ENCODE measurements at places on chromosomes 4 and X.

DNA sequence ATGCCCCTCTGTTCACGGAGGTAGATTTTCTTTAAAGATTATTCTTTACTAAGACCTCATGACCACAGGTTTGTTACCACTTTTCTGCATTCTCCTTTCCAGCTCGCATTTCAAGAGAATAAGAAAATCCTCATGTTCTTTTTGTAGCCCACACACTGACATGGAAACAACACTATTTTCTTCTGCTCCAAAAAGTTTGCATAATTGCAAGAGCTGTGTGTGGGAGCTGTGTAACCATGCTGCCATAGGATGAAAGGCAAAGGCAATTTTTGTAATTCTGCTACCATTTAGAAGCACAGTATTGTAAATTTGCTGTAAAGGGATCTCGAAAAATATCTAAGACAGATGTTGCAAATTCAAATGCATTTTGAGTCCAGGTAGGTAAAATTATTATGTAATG is 302.4 kb upstream of the EMCN start:
- DNase-seq: no peak

- peak; percentile 76 for DNase-seq
These were observed 24.2 kb upstream of the GDPD2 start for GRCh38 chrX:70398899-70399298.

DNA sequence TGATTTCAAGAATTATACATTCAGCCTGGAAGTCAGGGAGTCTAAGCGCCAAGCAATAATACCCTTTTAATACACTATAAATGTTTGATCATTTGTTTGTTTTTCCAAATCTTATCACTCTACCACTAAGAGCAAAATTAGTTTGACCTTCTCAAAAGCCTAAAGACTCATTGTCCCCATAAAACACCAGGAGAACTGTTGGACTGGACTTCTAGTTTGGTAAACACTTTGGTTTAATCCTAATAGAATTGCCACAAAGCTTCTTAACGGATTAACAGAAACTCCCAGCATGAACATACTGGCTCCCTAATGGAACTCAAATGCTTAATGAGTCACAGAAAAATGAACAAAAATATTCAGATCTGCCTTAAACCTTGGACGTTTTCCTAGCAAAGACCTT is 34.9 kb downstream of the SYTL5 start:
- DNase-seq: no peak

- peak; percentile 86 for DNase-seq
These were observed at the start of gene MAML3 for GRCh38 chr4:140153718-140154571. Gene MAML3, minus strand, starts transcription at chr4:140154184. Its CDS starts 857 bp downstream, at chr4:140153327.

- no peak for DNase-seq
These were observed 21.6 kb upstream of the C4orf54 start for GRCh38 chr4:99679204-99679603.

GRCh38 chr4:128294464-128294863 is 6.9 kb upstream of the PGRMC2 start:
- DNase-seq: no peak

DNA sequence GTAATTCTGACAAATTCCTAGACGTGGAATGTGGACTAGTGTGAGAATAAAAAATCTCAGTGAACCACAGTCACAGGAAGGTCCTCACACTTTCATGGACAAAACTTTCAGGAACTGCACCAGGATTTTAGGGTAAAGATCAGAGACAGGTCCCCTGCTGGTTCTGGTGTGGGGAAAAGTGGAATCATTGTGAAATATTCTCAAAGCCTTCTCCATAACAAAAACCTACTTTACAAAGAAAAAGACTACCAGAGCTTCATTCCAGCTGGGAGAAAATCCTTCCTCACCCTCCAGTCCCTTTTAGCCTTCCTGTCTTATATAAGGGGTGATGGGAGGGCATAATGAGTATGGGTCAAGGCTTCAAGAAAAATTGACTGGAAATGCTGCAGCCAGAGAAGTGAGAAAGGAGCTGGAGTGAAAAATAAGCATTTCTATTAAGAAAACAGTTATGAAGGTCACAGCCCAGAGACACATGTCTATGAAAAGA is 325.8 kb downstream of the ARAP2 start:
- DNase-seq: no peak

GRCh38 chr4:12979797-12980196 is 504.3 kb downstream of the RAB28 start:
- DNase-seq: no peak

GRCh38 chrX:55488006-55488592 is 1.5 kb downstream of the USP51 start:
- no peak for DNase-seq

DNA sequence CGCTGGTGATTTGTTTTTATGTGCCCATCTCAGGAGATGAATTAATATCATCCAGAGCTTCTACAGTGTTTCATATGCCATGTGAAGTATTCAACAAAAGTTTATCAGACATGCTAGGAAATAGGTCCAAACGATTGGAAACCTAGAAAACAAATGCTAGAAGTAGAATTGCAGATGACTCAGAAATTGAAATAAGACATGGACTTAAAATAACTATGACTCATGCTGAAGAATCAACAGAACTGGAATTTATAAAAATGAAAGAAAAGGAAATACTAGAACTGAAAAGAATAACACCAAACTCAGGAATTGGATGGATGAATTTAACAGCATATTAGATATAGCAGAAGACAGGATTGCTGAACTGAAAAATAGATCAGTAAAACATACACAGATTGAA is 172.7 kb upstream of the GIMD1 start:
- DNase-seq: no peak

- no peak for DNase-seq
These were observed 76.9 kb downstream of the CAMK2D start for GRCh38 chr4:113684534-113685091.

DNA sequence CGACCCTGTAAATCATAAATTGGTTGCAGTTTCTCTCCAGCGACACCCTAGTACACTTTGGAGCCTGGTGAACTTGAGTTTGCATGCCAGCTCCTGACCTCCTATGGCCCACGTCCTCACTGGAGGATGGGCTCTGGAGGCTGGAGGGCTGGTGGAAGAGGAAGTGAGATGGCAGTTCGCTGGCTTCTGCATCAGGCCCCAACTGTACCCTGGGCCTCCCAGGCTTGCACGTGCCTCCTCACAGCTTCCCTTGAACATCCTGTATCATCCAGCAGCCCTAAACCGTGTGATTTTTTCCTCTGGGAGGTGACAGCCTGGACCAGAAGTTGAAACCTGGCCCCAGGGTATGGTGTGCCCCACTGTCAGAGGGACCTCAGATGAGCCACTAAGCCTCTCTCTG is 78.5 kb downstream of the HTRA3 start:
- DNase-seq: no peak

DNA sequence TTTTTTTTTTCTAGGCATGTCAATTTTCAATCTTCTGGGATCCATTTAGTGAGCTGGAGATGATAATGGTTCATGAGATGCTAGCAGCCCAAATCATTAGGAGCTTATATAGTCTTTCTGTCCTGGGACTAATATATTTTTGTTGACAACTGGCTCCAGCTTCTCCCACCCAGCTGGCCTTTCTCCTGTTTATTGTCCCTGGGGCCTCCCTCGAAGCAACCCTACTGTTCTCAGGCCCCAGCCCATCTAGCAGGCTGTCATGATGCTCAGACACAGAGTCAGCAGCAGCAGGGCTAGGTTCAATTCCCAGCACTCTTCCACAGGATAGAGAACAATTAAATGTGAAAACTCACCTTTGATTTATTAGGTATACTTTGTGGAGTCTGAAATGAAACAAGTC is 127.6 kb upstream of the MID1 start:
- no peak for DNase-seq

GRCh38 chr4:86965019-86965976 is 30.5 kb downstream of the AFF1 start:
- no peak for DNase-seq

DNA sequence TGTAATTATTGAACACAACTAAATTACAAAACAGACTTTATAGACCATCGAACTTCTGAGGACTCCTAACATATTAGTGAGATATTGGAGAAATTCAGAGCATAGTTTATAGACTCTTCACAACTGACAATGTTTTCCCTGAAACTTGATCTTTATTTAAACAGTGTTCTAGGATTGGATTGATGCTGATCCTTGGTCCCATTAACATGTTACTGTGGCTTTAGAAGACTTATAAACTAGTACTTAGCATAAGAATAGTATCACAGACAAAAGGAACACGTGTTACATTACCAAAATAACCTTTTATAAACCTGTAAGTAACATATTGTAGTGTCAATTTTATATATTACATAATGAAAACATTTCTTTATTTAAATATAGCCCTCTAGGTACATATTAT is 689.6 kb downstream of the CCSER1 start:
- no peak for DNase-seq

- DNase-seq: no peak
These were observed 89.7 kb downstream of the EPHA5 start for GRCh38 chr4:65580551-65580950.

GRCh38 chr4:103634236-103634635 is 85.5 kb downstream of the TACR3 start:
- DNase-seq: no peak

All from natural killer cell (primary cell).